ENCODE measurements at places on chromosomes 2 and 18.
A peak's percentile ranks its signal among the peaks of the same experiment; 100 is the strongest.

GRCh38 chr18:74745633-74746403, 148.1 kb downstream of the ZNF407 start:
- DNase-seq = no peak

- DNase-seq = no peak
Measured at GRCh38 chr2:185128346-185128745, 530.0 kb downstream of the ZNF804A start.

DNA sequence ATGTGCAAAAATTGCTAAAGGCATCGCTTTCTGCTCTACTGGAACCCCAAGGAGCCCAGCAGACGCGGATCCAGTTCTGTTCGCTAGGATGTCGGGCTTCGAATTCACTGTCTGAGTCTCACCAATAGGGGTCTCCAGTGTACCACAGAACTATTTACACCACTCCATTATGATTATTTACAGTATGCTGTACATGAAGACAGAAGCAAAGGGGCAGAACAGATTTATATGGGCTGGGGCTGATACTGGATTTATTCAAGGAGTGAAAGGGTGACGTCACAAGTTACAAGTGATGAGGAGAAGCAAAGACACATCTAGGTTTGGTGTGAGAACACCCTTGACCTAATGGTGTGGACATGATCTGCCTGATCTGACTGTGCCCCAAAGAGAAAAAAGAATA, 185.3 kb upstream of the ATP5MC3 start:
- no peak for DNase-seq

- DNase-seq = no peak
Measured at GRCh38 chr2:180203972-180204371, 196.9 kb upstream of the CWC22 start.

DNA sequence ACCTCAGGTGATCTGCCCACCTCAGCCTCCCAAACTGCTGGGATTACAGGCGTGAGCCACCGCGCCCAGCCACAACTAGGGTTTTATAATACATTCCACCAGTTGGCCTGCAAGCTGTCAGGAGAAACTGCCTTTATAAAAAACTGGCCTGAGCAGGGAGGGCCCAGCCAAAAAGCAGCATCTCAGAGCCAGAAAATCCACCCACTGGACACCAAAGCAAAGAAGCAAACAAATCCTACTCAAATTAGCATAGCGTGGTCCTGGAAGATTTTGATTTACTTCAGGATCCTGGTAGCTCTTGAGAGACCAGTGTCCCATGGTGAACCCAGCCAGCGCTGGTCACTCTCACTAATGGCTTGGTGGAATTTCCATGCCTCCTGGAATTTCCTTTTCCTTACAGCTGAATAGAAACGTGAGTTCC, 60.0 kb upstream of the PXDN start:
- DNase-seq = no peak

- DNase-seq = no peak
Measured at GRCh38 chr2:200199576-200200263, 106.8 kb upstream of the SPATS2L start.

DNA sequence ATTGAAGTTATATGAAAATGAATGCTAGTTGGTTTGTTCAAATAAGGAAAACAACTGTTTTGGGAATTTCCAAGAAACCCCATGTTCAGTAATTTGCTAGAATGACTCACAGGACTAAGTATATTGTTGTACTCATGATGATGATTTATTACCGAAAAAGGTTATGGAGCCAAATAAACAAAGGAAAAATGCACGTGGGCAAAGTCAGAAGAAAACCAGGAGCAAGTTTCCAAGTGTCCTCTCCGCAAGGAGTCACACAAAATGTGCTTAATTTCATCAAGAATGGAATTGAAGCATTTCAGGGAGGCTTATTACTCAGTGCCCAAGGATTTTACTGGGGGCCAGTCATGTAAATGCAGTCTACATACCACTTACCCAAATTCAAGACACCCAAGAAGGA, 1652.4 kb upstream of the TMEFF2 start:
- no peak for DNase-seq

- DNase-seq = no peak
Measured at GRCh38 chr2:58965602-58966001, 724.5 kb upstream of the FANCL start.

- DNase-seq = no peak
Measured at GRCh38 chr2:227363756-227364155, 15.3 kb downstream of the TM4SF20 start.

GRCh38 chr18:39453882-39454281, 1888.3 kb upstream of the CELF4 start:
- DNase-seq = no peak

DNA sequence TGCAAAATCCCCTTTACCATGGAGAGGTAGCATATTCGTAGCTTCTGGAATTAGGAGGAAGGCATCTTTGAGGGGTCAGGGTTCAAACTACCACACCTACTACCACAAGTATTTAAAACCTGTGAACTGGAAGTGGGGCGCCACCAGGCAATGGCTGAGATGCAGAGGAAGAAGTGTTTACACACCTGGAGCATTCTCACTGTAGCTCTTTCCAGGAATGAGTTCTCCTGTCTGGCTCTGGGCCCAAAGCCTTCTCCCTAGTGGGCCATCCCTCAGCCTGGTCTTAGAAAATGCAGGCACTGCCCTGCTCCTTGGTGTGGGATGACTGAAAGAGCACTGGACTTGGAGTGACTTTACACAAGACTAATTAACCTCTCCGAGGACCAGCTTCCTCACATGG, 30.7 kb upstream of the FOXI3 start:
- DNase-seq = no peak

DNA sequence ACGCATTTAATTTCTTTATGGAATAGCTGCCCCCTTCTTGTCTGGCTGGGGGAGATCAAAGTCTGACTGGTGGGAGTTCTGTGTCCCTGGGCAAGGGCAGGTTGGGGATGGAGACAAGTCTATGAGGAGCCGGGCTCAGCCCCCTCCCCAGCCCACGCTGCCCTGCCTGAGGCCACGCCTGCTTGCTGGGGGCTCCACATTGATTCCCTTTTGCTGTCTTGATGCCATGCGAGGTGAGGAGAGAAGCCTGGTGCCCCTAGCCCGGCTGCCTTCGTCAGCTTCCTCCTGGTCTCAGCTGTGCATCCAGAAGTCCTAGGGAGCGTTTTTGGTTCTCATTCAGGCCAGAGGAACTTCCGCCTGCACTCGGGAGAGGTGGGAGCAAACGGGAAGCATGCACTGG, 247.9 kb downstream of the NDUFA10 start:
- no peak for DNase-seq

DNA sequence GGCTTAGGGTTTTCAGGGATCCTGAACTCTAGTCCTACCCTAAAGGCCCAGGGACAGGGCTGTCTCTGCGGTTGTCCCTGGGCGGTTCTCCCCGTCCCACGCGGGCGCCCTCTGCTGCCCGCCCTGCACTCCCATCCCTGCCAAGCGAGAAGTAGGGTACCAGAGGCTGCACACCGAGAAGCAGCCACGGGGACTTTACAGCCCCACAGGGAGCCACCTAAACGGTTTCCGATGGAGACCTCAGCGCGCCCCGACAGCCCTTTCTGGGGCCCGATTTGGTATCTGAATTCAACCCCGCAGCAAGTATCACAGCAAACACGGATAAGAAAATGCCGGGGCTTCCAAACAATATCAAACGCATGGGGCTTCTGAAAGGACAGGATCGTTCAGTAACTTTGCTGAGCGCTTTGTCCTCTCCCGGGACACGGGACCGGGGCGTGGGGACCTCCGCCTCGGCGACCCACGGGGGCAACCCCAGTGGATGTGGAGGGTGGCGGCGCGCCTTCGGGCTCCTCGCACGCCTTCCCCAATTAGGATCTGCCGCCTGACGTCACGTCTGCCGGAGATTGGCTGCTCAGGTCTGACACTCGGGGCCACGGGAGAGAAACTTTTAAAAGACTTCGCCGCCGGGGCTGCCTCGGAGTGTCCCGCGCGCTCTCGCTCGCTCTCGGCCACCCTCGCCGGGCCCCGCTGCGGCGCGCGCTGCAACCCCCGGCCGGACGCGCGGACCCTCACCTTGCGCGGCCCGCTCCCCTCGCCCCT, at the start of gene LTBP1:
Gene LTBP1, plus strand, starts transcription at position 640 of the 762 bp plus-strand sequence. CDS start 372 bp downstream, outside the sequence.
- DNase-seq = peak; percentile 78

DNA sequence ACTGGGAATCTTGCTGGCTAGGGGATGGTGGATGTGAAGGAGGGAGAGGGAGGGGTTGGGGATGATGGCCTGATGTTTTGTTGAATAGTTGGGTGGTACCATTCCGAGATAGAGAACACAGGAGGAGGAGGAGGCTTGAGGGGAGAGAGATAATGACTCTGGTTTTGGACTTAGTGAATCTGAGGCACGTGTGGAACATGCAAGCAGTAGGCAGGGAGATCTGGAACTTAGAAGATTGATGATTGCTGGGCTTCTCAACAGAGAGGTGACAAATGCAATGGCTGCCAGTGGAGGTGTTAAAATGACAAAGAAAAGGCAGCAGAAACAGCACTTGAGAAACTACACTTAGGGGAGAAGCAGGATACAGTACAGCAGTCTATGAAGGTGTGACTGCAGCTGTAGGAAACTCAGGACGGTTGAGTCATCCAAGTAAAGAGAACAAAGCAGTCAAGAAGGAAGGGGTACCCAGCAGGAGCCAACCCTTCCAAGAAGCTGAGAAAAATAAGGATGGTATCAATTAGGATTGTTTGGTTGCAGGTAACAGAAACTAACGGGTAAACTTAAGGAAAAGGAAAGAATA, 221.4 kb upstream of the FBXO11 start:
- DNase-seq = no peak

- no peak for DNase-seq
Measured at GRCh38 chr18:12422936-12423335, 15.2 kb downstream of the PRELID3A start.

- no peak for DNase-seq
Measured at GRCh38 chr18:37429791-37430190, 135.8 kb downstream of the CELF4 start.

- no peak for DNase-seq
Measured at GRCh38 chr2:121790276-121790956, 35.0 kb downstream of the TSN start.

- no peak for DNase-seq
Measured at GRCh38 chr2:85899284-85899683, 10.5 kb upstream of the ST3GAL5 start.

- DNase-seq = no peak
Measured at GRCh38 chr2:2872309-2872617, 505.4 kb downstream of the EIPR1 start.

GRCh38 chr2:180364719-180365118, 357.6 kb upstream of the CWC22 start:
- DNase-seq = no peak

- no peak for DNase-seq
Measured at GRCh38 chr18:34694591-34695165, 15.4 kb upstream of the DTNA start.

- DNase-seq = no peak
Measured at GRCh38 chr2:142693171-142693950, 184.1 kb upstream of the KYNU start.

GRCh38 chr2:127455566-127456493, 37.6 kb downstream of the PROC start:
- DNase-seq = no peak

All from sciatic nerve (tissue), 2 donors.